ENCODE measurements at places on chromosomes 3 and 15.

DNA sequence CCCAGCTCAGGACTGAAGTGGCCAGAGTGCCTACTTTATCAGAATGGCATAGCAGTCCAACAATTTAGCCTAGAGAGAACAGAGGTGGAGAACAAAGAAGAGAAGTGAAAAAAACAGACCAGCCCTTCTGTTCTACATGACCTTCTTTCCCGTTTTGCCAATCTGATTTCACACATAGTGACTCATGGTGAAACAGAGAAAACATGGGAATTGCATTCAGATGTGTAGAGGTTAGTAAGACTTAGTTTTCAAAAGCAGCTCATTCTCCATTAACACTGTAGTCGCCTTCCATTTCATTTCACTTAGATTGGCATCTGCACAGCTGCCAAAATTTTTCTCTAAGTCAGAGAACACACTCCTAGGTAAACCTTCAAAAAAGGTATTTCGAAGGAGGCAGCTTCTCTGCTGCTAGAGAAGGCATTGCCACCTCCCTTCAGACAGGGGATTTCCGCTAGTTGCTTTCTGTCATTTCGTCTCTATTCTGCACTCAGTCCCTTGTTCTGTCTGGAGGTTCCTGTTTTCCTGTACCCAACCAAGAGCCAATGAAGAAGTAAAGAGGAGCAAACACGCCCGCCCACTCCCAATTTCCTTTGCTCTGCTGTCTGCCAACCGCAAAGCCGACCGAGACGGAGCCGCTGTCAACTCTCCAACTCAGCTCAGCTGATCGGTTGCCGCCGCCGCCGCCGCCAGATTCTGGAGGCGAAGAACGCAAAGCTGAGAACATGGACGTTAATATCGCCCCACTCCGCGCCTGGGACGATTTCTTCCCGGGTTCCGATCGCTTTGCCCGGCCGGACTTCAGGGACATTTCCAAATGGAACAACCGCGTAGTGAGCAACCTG is at the start of gene ARL6IP5:
Gene ARL6IP5, plus strand, starts transcription at position 612 of the 842 bp plus-strand sequence. Its CDS starts 111 bp downstream, at position 723.
- H3K4me1 ChIP-seq, result peaks cover 58% of the 10 kb centered on the region
- peaks cover 28% of the 10 kb centered on the region for H3K36me3 ChIP-seq
- peak; percentile 84 for DNase-seq
- H3K27ac ChIP-seq, result peak within 1 kb of the TSS; percentile 90
- no peaks in the 10 kb centered on the region for H3K27me3 ChIP-seq
- peak within 1 kb of the TSS; percentile 93 for H3K4me3 ChIP-seq

- H3K4me3 ChIP-seq, result no peak overlapping the region
- no peaks in the 10 kb centered on the region for H3K4me1 ChIP-seq
- no peaks in the 10 kb centered on the region for H3K36me3 ChIP-seq
- H3K27me3 ChIP-seq, result no peaks in the 10 kb centered on the region
These were observed 41.5 kb downstream of the NLGN1 start for GRCh38 chr3:173439004-173439403.

DNA sequence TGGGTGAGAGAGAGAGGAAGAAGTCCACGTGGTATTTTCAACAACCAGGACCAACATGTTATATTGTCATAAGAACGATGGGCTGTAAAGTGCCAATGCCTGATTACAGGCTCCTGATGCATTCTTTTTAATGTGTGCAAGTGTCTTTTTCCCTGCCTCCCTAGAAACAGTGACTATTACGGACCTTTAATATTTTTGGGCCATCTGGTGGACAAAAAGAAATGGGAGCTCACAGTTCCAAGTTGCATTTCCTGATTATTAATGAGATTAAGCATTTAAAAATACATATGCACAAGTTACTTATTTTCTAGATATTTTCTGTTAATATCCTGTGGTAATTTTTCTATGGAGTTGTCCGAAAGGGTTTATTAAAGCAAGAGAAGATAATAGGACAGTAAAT is 530.2 kb downstream of the NR2F2 start:
- H3K36me3 ChIP-seq, result no peaks in the 10 kb centered on the region
- no peak for DNase-seq
- H3K4me1 ChIP-seq, result no peaks in the 10 kb centered on the region
- no peaks in the 10 kb centered on the region for H3K27me3 ChIP-seq

DNA sequence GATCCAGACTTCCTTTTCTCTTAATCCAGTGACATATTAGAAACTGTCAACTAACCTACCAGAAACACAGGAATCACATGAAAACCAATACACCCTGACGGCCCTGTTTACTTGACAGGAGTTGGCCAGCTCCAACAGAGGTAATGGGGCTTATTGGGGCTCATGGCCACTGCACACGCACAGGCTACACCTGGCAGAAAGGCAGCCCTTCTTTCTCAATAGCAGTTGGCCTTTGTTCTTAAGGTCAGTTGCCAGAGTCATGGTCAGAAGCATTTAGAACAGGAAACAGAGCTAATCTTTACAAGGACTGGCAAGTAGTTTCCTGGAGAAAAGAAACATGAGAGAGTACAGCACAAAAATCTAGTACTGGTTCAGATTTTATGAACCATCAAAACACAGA is 181.8 kb downstream of the MAGI1 start:
- H3K4me1 ChIP-seq, result no peaks in the 10 kb centered on the region
- no peaks in the 10 kb centered on the region for H3K27me3 ChIP-seq
- peaks cover 3% of the 10 kb centered on the region for H3K36me3 ChIP-seq
- no peak overlapping the region for H3K4me3 ChIP-seq
- H3K27ac ChIP-seq, result no peak overlapping the region

- H3K27ac ChIP-seq, result no peak overlapping the region
- H3K4me3 ChIP-seq, result no peak overlapping the region
- H3K4me1 ChIP-seq, result no peaks in the 10 kb centered on the region
- no peak for DNase-seq
- H3K36me3 ChIP-seq, result no peaks in the 10 kb centered on the region
- peaks cover 10% of the 10 kb centered on the region for H3K27me3 ChIP-seq
These were observed 123.1 kb downstream of the RYR3 start for GRCh38 chr15:33433821-33434220.

DNA sequence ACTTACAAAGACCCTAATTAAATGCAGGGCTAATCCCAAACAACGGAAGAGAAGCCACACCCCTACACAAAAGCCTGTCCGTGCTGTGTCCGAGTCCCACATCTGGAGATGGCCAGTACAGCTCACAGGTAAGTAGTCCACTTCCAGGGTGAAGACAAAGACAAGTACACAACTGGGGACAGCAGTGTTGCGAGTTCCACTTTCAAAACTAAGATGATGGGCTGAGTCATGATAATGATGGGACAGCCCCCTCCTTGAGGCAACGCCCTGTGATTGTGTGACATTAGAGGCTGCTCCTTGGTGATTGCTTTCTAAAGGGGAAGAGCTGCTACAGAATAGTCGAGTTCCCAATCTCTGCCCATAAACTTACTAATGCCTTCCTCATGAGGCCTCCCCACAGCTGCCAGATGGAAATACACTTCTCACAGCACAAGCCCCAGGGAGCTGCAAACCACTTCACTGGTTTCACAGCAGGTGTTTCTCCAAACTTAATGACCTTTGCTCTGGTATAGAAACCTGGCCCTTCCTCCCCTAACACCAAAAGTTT is 27.6 kb downstream of the RFT1 start:
- H3K36me3 ChIP-seq, result peaks cover 39% of the 10 kb centered on the region
- H3K4me3 ChIP-seq, result no peak overlapping the region
- no peak overlapping the region for H3K27ac ChIP-seq
- no peaks in the 10 kb centered on the region for H3K27me3 ChIP-seq
- H3K4me1 ChIP-seq, result peaks cover 15% of the 10 kb centered on the region

DNA sequence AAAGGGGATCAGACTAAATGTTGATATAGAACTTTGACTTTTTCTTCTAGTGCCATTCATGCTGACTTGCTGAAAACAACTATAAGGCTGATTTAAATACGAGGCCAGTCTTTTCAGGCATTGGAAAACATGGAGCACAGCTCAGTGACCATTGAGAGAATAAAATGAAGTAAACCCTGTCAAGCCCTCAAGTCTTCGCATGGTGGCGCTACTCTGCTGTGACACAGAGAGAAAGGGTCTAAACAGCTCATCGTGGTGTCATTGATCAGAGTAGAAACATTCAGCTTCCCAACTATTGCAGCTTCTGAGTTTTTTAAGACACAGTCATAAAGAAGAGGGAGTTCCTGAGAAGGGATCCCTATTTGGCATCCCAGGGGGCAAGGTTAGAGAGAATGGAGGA is 716.2 kb downstream of the DIPK2A start:
- no peaks in the 10 kb centered on the region for H3K36me3 ChIP-seq
- no peak for DNase-seq
- H3K27ac ChIP-seq, result no peak overlapping the region
- H3K4me3 ChIP-seq, result no peak overlapping the region
- no peaks in the 10 kb centered on the region for H3K27me3 ChIP-seq
- H3K4me1 ChIP-seq, result no peaks in the 10 kb centered on the region

- no peak overlapping the region for H3K4me3 ChIP-seq
- peaks cover 9% of the 10 kb centered on the region for H3K27me3 ChIP-seq
- H3K36me3 ChIP-seq, result no peaks in the 10 kb centered on the region
- H3K27ac ChIP-seq, result no peak overlapping the region
- H3K4me1 ChIP-seq, result no peaks in the 10 kb centered on the region
- DNase-seq, result no peak
These were observed 521.0 kb downstream of the NTRK3 start for GRCh38 chr15:87735522-87735921.

- no peaks in the 10 kb centered on the region for H3K27me3 ChIP-seq
- no peak overlapping the region for H3K27ac ChIP-seq
- no peak for DNase-seq
- H3K36me3 ChIP-seq, result no peaks in the 10 kb centered on the region
These were observed 18.9 kb upstream of the RPL29 start for GRCh38 chr3:52014613-52015012.

DNA sequence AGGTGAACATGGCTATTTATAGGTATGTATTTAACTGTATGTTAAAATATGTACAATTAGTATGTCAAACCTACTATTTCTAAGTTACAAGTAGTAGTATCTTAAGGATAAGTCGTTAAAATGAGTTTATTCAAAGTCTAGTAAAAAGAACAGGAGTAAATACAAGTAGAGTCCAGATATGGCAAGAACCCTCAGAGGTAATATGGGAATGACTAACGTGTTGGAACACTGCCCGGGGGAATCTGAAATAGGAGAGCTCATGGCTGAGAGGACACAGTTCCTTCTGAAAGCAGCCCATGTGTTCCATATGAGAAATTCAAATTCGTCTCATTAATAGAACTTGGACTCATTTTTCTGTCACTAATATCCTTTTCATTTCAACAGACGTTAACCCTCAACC is 158.8 kb downstream of the CLSTN2 start:
- no peak for DNase-seq
- H3K36me3 ChIP-seq, result no peaks in the 10 kb centered on the region
- H3K27me3 ChIP-seq, result no peaks in the 10 kb centered on the region
- no peaks in the 10 kb centered on the region for H3K4me1 ChIP-seq

DNA sequence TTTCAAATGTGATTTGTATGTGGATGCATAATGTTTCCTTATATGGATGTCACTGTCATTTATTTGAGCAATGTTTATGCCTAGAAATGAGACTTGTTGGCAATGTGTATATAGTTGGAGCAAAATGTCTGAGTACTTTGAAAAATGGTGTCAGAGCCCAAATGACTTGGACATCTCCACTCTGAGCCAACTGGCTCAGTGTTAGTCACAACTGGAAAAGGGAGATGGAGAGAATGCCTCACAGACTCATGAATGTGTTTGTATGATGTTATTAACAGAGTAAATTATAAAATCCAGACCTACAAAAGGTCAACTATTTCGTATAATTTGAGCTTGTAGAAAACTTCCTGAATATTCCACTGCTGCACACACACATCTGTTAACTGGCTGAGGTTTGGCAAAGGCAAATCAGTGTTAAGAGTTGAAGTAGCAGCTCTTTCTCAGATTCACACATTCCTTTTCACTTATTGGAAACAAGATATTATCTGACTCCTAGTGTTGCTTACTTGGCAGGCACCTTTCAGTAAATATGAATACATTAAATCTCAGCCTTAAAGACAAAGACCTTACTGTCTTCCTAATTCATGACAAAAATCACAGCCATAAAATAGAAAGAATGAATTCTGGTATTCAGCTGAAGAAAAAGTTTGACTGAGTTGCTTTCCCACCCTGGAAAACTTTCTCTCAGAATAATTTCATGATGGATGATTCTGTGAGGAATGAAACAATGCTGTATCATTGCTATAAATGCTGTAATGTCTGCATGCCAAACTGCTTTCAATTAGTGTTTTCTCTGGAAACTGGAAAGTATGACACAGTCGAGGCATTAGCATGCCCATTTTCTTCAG is 27.0 kb downstream of the ADIPOQ start:
- no peak overlapping the region for H3K4me3 ChIP-seq
- DNase-seq, result no peak
- H3K36me3 ChIP-seq, result no peaks in the 10 kb centered on the region
- H3K27ac ChIP-seq, result peak overlapping the region; percentile 13
- peaks cover 17% of the 10 kb centered on the region for H3K4me1 ChIP-seq

GRCh38 chr15:40312370-40313158 is 4.8 kb upstream of the PLCB2 start:
- H3K27ac ChIP-seq, result peak overlapping the region; percentile 38
- no peak for DNase-seq
- H3K36me3 ChIP-seq, result peaks cover 8% of the 10 kb centered on the region
- H3K4me3 ChIP-seq, result no peak overlapping the region
- peaks cover 69% of the 10 kb centered on the region for H3K4me1 ChIP-seq

DNA sequence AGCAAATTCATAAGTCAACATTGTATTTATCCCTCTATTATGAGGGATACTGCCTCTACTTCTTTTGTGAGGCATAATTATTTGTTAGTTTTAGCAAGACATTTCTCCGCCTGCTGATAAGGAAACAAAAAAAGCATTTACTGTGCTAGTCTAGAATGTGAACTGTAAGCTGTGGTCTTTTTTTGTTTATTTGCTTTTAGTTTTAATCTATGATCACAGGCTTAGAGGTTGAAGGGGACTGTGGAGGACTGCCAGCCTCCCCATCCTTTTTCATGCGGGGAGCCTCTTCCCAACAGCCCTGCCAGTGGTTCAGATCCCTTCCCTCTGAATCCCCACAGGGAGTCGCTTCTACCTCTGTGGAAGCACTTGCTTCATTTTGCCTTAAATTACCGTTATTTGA is 331.0 kb upstream of the ROPN1 start:
- peaks cover 50% of the 10 kb centered on the region for H3K27me3 ChIP-seq
- no peak overlapping the region for H3K27ac ChIP-seq
- no peak overlapping the region for H3K4me3 ChIP-seq
- no peaks in the 10 kb centered on the region for H3K36me3 ChIP-seq

- no peaks in the 10 kb centered on the region for H3K36me3 ChIP-seq
- H3K4me3 ChIP-seq, result no peak overlapping the region
- no peak overlapping the region for H3K27ac ChIP-seq
- DNase-seq, result no peak
- no peaks in the 10 kb centered on the region for H3K4me1 ChIP-seq
These were observed 272.9 kb downstream of the FEZF2 start for GRCh38 chr3:62100282-62100989.

DNA sequence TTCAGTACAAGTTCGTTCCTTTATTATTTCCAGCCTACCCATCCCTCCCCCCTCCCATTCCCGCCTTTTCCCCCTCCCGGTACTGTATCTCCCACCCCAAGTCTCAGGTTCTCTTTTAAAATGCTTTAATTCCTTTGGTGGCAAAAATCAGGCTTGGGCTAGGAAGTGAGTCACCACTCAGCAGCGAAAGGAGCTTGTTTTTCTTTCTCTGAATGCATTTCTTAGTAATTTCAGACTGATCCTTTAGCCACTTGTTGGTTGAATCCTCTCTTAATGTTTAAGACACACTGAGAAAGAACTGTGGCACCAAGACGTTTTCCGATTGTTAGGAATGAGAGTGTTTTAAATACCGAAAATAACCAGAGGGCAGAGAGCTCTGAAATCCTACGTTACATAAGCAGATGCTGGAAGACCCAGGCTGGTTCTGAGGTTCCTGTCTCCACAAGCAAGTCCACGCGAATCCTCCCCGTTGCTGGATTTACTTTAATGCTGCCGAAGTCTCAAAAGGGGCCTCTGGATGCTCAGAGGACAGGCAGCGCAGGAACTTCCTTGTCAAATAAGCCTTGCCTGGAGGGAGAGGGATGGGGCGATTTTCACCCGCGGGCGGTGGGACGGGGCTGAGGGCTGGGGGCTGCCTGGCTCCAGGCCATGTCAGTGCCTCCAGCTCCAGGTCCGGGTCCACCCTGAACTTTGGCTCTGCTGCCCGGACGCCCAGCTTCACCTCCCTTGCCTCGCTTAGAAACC is 854 bp upstream of the COL8A1 start:
- H3K27ac ChIP-seq, result no peak overlapping the region
